ENCODE measurements at places on chromosomes 16 and 17.

- DNase-seq, result no peak
Measured at GRCh38 chr17:63775420-63775819, 1.4 kb downstream of the DDX42 start.

GRCh38 chr16:66800856-66801255 is 528 bp downstream of the TERB1 start:
- no peak for DNase-seq

DNA sequence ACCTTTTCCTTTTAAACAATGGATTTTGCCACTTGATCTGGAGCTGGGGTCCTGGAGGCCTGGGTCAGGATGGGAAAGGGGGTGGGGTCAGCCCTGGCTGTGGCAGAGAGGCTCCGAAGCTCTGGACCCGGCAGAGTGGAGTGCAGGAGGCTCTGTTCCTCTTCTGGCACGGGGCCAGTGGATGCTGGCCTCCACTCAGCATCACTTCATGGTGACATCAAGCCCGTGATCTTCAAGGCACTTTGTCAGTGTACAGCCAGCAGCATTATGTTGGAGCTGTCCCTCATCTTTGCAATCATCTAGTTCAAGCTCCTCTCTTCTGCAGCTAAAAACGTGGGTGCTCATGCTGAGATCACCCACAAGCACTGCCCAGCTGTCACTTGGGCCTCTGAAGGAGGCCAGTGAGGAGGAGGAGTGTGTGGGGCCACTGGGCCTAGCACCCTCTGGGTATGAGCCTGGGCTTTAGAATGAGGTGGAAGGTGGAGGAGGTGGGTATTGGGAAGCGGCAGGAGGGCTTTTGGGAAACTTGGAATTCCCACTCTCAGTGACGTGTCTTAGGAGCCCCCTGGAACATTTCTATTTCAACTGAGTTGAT is 45.9 kb upstream of the MGAT5B start:
- peak; percentile 5 for DNase-seq

DNA sequence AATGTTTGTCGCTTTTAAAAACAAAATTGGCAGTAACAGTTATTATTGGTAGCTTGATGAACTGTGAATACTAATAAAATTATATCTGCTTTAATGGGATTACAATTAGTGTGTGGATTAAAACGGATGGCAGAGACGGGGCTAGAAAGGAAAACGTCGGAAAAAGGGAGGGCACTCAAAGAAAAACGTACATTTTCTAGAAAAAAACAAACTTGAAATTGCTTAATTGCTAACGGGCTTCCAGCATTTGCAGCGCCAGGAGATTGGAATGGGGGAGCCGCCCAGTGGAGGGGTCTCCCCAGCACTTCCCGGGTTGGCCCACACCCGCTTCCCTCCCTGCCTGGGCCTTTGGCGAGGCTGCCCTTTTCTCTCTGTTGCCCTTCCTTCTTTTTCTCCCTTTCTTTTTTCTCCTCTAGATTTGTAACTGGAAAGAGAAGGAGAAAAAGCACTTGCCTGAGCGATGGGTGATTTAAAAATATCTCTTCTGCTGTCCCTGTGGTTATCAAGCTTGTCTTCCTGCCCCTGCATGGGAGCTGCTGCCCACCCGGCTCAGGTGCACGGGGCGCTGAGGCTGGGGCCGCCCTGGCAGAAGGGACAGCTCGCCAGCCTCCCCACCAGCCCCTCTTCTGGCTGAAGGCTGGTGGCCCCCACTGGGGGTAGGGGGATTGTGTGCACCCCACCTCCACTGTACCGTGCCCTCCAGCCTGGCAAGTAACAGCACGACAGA is 5.9 kb downstream of the BAHCC1 start:
- no peak for DNase-seq

GRCh38 chr17:38872027-38872511 is 2.2 kb downstream of the LASP1 start:
- no peak for DNase-seq

DNA sequence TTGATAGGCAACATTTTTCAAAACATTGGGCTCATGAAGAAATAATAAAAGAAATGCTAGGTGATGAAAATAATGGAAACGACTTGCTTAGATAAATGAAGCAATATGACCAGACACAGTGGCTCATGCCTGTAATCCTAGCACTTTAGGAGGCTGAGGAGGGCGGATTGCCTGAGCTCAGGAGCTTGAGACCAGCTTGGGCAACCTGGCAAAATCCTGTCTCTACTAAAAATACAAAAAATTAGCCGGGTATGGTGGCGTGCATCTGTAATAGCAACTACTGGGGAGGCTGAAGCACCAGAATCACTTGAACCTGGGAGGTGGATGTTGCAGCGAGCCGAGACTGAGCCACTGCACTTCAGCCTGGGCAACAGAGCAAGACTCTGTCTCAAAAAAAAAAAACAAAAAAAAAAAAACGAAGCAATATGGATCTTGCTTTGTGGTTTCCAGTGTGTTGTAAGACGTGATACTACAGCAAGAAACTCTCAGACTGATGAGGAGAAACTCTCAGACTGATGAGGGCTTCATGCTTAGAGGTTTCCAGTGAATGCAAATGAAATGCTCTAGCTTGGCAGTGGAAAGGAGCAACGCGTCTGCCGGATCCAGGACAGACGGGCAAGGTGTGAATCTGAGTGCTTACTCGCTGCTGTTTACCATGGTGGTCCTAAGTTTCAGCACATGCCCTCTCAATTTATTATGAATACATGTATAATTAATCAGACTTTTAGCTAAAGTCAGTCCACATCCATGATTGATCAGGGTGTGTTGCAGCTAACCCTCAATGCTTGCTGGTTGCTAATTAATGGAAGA is 11.5 kb upstream of the IGF2BP1 start:
- DNase-seq, result no peak

DNA sequence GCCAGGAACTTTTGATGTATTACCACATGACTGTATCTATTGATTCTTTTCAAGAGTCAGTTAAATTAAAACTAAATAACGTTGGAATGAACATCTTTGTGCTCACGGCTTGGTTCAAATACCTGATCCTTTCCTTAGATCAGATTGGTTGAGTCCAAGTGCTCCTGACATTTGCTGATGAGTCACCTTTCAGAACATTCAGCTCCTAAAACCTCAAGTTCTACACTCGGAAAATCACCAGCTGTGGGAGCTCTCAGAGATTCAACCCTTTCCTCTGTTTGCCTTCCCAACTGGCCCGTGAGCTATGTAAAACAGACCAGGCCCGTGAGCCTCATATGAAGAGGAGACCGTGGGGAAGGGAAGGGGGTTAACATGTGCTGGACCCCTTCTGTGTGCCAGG is 68.1 kb downstream of the RTN4RL1 start:
- no peak for DNase-seq

GRCh38 chr17:2239882-2240430 is 63.6 kb downstream of the SMG6 start:
- DNase-seq, result no peak

DNA sequence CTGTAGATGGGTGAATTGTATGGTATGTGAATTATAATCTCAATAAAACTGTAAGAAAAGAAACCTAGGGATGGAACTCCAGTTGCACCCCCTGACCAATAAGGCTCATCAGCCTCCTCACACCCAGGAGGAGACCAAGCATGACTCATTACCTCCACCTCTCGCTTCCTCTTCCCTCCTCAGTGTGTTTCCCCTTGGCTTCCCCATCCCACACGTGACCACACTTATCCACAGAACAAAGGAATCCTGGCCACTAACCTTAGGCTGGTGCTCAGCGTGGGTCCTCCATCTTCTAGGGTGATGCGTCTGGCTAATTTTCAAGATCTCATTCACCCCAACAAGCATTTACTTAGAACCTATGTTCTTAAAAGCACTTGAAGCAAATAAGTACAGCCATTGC is 36.2 kb upstream of the MAP3K14 start:
- no peak for DNase-seq

GRCh38 chr16:49441366-49441780 is 67.8 kb downstream of the C16orf78 start:
- DNase-seq, result no peak

- DNase-seq, result no peak
Measured at GRCh38 chr17:50511058-50511457, 2.8 kb downstream of the MYCBPAP start.

GRCh38 chr17:59001158-59001814 is 105.4 kb downstream of the TRIM37 start:
- DNase-seq, result no peak

DNA sequence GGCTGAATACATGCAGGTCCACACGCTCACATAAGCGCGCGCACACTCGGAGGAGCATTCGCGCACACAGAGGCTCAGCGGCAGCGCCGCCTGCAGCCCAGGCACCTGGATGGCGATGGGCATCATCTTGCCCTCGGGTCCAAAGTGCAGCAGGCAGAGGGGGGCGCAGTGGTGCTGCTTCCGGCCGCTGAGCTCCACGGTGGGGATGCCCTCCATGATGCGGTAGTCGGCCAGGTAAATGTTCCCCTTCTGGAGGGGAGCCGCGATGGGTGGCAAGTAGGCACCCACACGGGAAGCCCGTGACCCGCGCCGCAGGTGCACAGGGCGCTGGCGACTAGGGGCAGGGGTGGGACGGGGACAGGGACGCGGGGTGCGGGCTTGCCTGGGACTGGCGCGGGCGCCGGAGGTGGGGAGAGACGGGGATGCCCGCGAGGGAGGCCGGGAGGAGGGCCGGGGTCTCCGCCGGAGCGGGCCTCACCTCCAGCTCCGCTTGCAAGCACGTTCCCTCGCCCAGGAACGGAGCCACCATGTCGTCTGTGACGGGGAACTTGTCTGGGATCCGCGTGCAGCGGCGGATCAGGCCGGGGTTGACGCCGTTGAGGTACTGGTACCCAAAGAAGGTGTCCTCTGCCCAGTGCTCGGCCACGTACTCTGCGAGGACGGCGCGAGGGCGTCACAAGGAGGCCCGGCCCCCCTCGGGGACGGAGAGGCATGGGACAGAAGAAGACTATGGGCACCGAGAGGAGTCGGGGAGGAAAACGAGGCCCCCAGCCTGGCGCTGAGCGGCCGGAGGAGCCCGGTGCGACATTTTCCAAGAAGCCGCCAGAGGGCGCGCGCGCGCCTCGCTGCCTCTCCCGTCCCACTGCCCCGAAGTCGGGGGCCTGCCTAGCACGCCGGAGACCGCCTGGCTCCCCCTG is 8.0 kb downstream of the ALOX12B start:
- peak; percentile 85 for DNase-seq

- no peak for DNase-seq
Measured at GRCh38 chr16:86953631-86954391, 363.4 kb downstream of the C16orf95 start.

DNA sequence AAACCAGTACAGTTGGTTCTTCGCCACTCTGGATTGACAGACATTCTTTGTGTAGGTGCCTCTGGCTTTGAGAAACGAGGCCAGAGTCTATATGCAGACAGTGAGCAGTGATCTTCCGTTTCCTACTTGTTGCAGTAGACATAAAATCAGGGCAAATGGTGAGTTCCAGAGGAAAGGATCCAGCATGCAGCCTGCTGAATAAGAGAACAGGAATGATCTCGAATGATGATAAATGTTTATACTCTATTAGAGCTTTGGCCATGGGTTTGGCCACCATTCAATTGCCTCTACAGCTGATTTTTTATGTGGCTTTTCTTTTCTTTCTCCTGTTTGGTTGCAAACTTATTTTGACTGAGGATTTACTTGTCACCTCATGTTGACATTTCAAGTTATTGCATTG is 286.7 kb downstream of the IRX3 start:
- DNase-seq, result no peak

- DNase-seq, result no peak
Measured at GRCh38 chr17:41524261-41524660, 3.8 kb downstream of the KRT19 start.

GRCh38 chr16:25941800-25942499 is 250.2 kb downstream of the HS3ST4 start:
- no peak for DNase-seq

DNA sequence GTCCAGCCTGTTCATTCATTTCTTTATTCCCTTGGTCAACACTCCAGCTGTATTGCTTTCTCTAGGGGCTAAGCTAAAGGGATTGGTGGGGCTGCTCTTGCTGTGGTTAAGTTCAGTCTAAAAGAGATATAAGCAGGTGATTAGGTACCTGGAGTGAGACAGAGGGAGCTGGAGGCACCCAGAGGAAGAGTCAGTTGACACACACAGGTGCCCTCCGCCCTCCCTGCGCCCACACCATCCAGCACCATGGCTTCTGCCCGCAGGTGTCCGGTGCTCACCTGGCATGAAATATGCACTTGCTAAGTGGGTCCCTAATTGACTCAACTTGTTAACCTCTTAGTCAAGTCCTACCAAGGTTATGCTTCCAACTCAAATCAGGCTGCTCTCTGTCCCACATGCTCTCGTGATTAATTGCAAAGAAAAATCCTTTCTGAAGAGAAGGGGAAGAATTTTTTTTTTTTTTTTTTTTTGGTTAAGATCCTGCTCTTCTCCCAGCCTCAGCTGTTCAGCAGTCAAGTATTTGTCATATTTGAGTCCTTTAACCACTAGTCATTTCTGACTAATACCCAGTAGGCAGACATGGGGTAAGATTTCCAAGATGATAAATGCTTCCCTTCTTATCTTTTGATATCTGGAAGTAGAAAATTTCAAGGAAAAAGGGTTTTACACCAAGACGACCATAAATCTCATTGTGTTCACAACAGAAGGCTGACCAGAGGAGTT is 199.8 kb upstream of the WSCD1 start:
- DNase-seq, result no peak

DNA sequence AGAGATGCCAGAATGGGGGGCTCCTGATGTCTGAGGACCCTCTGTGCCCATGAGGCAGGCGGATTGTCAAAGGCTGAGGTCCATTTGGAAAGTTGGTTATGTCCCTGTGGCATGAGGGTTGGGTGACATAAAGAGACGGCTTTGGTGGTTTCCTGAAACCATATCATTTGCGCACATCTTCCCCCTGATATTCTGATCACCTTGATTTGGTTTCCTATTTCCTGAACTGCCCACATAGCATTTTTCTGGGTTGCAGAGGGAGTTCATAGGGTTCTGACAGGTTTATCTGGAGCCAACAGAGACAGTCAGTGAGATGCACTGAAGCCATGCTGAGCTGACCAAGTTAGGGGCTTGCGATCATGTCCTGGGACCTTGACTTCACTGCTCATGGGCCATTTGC is 15.7 kb upstream of the RNF222 start:
- DNase-seq, result no peak

- no peak for DNase-seq
Measured at GRCh38 chr16:1194665-1195392, 30.2 kb downstream of the TPSG1 start.

GRCh38 chr16:66618588-66619375 is 14.3 kb downstream of the CMTM3 start:
- DNase-seq, result no peak

DNA sequence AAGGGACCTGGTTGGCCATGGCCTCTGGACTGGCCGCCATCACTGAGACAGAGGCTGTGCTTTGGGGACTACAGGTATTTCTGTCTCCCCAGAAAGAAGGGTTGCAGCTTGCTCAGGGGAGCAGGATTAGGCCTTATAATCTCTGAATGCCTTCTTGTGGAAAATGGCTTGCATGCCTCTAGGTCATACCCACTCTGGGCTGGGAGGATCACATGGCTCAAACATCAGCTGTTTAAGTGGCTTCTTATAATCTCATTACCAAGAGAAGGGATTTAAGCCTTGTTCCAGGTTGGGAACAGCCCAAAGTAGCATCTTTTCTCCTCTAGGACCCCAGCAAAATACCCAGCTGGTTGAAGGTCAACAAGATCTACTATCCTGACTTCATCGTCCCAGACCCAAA is 19.1 kb downstream of the LIG3 start:
- no peak for DNase-seq

Measured in SHP77 treated with DMSO at 0.1 percent for 48 hours (cell line).